T-helper 9 cell (primary cell): ENCODE measurements at places on chromosomes 6 and 20.
A peak's percentile ranks its signal among the peaks of the same experiment; 100 is the strongest.

GRCh38 chr20:58447511-58448391 lies 58.7 kb downstream of the VAPB start:
- DNase-seq, result peak; percentile 23

DNA sequence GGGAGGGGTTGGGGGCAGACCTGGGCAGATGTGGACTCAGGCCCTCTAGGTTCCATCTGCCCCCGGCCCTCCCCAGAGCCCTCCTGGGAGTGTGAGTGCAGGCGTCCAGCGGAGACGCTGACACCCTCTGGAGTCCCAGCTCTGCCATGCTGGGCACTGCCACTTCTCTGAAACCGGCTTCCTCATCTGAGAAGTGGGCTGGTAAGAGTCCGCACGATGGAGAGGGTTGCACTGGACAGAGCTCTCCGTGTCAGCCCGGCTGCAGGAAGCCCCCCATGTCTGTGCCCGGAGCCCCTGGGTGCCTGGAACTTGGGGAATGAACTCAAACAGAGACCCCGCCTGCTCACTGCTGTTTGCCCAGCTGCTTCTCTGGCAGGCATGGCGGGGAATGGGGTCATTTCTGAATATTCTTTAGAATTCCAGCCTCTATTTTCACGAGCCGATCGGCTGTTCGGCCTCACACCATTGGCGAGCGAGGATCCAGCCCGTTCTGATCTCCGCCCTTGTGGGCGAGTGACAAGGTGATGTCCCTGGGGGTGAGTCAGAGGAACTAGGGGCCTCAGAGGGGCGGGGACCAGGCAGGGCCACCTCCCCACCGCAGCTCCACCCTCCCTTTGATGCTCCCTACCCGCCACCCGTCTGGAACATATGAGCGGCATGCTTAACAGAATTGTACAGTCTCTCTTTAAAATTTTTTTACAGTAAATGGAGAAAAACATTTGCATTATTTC lies 47.8 kb upstream of the GATA5 start:
- DNase-seq, result peak; percentile 18

GRCh38 chr6:3379482-3380060 lies 77.3 kb downstream of the SLC22A23 start:
- no peak for DNase-seq

DNA sequence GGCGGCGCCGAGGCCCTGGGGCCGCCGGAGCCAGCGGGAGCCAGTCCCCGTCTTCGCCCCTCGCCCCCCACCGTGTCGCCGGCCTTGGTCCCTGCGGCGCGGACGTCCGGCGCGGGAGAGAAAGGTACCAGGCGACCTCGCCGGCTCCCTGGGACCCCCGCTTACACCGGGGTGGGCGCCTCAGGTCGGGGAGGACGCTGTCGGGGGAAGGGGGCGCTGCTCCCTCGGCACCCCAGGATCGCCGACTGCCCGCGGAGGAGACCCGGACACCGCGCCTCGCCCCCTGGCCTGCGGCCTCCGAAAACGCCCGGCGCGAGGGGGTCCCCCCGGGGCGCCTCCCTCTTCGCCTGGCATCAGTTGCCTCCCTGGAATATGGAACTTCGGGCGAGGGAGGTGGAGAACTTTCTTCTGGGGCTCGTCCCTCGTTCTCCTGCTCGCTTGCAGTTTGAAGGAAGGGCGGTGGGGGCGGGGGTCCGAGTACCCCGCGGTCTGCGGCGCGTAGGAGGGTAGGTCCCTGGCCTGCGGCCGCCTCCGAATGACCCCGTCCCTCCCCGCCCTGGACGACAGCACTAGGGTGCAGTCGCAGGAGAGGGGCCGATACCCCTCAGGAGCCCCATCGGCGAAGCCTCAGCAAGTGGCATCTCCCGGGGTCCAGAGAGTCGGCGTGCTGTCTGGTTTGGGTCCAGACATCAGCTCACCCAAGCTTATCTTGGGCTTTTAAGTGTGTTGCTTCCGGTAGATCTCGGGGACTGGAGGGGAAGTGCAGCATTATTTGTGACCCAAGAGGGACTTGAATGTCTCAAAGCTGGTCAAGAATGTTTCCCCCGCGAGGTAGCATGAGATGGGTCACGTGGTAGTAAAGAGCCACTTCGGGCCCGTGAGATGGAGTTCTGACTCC lies 549 bp downstream of the ANKRD6 start:
- DNase-seq, result peak; percentile 10

GRCh38 chr20:45866454-45866853 lies 9.0 kb downstream of the ZSWIM3 start:
- no peak for DNase-seq

DNA sequence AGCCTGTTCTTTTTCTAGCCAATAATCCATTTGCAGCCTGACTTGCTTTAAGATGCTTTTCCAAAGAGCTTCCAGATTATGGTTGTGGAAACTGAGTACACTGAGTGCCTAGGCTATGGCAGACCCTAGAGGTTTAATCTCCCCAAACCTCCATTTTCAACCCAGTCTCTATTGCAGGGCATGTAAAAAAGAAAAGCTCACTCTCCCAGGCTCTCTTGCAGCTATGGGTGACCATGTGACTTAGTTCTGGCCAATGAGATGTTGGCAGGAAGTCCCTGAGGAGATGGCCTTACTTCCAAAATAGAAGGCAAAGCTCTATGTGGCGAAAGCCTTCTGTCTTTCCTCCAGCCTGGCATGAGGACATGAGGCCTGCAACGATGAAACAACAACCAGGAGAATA lies 3.8 kb downstream of the PDRG1 start:
- no peak for DNase-seq

DNA sequence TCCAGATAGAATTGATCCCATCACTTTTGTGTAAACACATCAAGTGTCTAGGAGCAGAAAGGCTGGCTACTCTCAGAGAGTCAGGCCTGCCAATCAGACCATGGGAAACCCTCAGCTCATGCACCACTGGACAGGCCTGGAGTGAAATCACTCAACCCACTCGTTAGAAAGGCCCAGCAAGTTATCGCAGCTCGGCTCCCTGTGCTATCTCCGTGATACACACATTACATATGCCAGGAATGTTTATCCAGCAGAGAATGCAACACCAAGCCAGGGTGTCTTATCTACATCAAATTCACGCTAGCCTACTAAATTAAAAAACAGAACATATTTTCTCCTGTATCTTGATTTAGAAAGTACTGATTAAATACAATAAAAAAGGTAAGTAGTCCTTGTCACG lies 232.4 kb upstream of the FOXQ1 start:
- no peak for DNase-seq

DNA sequence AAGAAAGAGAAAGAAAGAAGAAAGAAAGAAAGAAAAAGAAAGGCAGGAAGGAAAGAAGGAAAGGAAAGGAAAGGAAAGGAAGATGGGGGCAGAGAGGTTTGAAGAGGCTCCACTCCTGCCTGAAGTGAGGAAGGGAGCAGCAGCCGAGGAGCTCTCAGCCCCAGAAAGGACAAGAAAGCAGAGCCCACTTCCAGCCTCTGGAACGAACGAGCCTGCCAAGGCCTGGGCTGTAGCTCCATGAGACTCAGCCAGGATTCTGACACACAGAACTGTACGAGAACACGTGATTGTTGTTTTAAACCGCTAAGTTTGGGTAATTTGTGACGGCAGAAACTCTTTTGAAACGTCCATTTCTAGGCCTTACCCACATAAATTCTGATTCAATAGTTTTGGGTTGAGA lies 69.5 kb downstream of the TTLL2 start:
- no peak for DNase-seq

- no peak for DNase-seq
These were observed 160.0 kb downstream of the PKHD1 start for GRCh38 chr6:51927450-51927849.

GRCh38 chr6:43308101-43308989 lies at the start of gene CRIP3:
Gene CRIP3 (minus strand): TSS chr6:43308826. CDS start chr6:43308792, 34 bp downstream.
- DNase-seq, result peak; percentile 23

DNA sequence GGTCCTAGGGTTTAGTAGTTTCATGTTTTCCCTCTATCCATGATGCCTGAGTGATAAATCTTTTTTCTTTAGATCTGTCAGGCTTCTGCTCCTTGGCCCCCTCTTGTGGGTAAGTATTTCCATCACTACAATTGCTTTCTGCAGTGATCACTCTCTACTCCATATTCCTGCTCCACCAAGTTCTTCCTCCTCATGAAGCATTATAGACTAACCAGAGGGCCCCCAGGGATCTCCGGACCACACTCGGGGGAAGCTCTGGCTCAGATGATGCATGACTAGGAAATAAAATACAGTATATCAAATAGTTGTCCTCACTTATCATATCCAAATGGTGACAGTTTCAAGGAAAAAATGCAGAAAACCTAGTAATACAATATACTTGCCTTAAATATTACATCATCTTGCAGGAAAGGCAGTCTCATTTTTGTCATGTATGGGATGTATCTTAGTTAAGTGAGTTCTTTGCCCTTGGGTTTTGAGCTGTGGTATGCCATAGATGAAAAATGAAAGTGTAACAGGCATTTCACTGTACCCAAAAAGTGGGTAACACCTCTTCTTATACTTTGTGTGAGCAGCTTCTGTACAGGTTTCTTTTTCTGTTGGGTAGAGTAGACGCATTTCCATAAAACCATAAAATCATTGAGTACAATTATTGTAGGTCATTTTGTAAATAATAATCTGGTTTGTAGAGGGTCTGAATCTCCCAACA lies 200.9 kb upstream of the EYA4 start:
- DNase-seq, result no peak

GRCh38 chr20:21450572-21450971 lies 53.2 kb upstream of the NKX2-4 start:
- no peak for DNase-seq

DNA sequence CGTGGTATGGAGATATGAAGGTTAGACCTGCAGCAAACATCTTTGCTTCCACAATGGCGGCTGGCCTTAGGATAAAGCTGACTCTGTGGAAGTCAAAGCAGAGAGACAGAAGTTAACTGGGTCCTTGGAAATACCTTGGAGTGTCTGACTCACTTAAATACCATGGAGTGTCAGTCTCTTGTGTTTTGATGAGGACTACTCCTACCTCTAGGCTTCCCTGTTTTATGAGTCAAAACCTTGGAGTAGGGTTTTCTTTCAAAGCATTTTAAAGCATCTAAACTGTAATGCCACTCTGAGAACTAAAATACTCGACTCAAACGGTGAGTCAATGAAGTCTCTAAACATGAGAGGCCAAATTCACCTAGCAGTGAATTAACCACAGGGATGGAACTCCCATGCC lies 329.1 kb downstream of the SAMD5 start:
- DNase-seq, result no peak

- no peak for DNase-seq
These were observed 14.9 kb downstream of the AARS2 start for GRCh38 chr6:44298055-44298803.

DNA sequence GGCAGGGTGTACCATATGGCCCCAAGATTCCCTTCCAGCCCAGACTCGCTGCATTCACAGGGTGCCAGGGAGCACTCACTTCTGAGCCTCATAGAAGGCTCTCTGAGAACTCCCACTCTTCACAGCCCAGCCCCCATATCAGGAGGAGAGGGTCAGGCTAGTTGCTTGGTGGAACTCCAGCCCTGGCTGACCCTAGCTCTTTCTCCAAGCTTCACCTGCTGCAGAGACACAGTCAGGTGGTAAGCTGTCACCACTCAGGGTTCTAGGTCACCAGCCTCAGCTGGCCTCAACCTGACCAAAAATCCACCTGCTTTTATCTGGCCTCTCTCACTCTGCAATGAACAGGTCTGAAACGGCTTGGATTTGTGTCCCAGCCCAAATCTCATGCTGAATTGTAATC lies 162.7 kb upstream of the MLN start:
- no peak for DNase-seq

- no peak for DNase-seq
These were observed 43.7 kb downstream of the TMEM200A start for GRCh38 chr6:130409418-130410100.

GRCh38 chr20:24379484-24379927 lies 89.9 kb upstream of the SYNDIG1 start:
- no peak for DNase-seq

- DNase-seq, result no peak
These were observed 2.6 kb upstream of the WFDC5 start for GRCh38 chr20:45117581-45117980.

GRCh38 chr6:38149531-38149930 lies 330.0 kb downstream of the ZFAND3 start:
- no peak for DNase-seq

DNA sequence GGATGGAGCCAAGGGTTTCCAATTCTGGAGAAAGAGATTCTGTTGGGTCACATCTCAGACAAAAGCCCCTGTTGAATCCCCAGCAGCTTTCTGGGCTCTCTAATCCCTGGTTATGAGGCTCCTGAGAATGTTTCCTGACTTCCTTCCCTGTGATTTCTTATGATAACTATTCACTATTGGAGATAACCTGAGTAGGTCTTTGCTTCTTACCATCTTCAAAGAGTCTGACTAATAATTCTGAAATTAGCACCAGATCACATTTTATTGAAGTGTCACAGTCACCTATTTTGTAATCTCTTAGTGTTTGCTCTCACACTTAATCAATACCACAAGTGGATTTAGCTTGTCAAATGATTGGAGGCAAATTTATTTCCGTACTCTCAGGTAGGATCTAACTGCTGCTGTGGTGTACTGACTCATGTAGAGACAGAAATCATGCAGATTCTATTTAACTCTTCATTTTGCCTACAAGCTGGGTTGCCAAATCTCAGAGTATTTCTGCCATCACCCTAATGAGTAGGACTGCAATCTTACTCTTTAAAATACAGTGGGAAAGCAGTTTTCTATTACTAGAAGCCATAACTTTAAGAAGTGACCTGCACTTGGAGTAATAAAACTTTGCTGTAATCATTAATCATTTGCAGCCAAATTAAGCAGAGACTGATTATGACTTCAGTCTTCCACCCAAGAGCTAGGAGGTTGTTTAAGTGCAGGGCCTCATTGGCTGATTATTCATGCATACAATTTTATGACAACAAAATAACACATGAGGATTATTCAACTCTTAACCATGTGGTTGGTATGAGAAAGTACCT lies 422.1 kb downstream of the EPM2A start:
- DNase-seq, result no peak

DNA sequence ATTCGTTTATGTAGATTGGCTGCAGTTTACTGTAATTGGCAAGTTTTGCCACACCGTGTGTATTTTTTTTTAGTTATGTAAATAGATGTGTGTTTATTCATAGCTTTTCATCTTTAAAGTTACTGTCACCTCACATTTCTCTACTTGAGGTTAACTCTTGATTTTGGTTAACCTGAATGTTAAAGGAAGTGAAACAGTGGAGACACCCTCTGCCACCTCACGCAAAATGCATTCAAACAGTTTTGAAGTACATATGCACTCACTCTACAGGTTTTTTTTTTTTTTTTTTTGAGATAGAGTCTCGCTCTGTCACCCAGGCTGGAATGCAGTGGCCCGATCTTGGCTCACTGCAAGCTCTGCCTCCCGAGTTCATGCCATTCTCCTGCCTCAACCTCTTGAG lies 17.7 kb downstream of the OR2A4 start:
- DNase-seq, result no peak

GRCh38 chr6:17393892-17394631 lies 667 bp downstream of the CAP2 start:
- no peak for DNase-seq
